ENCODE measurements at places on chromosomes 3 and 15.

DNA sequence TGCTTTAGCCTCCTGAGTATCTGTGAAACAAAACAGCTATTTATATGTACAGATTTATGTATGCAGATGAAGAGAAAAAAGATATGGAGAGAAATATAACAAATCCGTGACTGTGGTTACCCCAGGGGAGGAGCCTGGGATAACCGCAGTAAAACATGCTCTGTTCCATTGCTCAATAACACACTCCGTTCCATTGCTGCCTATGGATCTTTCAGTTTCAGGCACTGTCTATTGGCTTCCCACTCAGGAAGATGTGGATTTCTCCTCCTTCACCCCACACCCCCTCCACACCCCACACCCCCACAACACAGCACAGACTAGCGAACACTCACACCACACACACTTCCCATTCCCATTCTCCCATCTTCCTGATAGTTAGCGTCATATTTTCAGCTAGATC is 47.9 kb downstream of the CDCP1 start:
- DNase-seq: no peak

DNA sequence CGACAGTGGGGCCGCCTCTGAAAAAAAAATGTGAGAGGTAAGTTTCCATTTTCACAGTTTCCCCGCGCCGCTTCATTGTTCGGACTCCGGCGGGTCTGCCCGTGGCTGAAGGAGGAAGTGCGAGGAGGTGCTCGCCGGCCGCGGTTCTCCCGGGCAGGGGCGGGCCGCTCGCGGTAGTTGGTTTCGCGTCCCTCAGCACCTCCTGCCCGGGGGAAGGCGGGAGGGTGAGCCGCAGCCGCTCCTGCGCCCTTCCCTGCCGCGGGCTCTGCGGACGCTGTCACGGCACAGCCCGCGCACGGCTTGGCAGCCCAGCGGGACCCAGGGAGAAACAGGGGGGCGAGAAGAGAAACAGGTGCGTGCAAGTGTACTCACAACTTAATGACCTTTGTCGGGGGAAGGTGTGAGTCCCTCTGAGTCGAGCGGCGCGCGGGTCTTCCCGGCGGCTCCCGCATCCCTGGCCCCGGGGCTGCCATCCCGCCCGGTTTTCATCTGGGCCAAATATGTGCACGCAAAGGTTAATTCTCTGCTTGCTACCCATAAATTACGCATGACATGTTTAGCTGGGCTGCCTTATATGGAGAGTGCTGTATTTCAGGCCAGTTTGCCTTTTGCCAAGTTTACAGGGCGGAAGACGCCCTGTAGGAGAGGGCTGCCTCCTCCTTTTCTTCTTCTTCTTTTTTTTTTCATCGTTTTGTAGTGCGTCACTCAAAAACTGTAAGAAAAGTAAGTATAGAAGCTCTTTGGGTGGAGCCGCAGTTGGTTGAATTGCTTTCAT is 514 bp downstream of the MBNL1 start:
- peak; percentile 82 for DNase-seq

DNA sequence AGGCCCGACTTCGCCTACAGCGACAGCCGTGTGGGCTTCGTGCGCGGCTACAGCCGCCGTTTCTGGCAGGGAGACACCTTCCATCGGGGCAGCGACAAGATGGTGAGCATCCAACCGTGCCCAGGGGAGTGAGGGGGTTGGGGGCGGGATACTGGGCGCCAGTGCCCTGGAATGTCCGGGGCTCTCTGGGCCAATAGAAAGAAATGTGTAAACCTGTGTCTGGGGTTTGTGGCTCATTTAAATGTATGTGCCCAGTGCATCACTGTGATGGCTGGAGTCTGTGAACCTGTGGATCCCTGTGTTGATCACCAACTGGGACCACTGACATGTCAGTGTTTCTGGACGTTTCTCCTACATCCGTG is 423 bp downstream of the CHAC1 start:
- DNase-seq: no peak

DNA sequence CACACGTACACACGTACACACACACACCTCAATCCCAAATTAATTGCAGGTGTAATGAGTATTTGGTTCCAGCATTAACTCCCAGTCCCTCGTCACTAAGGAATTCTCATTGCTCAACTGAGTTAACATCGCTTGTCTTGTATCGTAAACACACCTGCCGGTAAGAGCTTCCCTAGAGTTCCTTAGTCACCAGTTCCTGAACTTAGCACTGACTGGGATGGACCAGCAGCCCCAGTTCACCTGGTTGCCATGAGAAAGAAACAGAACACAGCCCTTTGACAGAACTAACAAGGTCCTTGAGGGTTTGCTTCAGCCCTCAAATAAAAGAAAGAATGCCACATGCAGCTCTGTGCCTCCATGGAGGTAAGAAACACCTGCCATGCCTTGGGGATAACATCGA is 66.3 kb upstream of the SLCO3A1 start:
- no peak for DNase-seq

DNA sequence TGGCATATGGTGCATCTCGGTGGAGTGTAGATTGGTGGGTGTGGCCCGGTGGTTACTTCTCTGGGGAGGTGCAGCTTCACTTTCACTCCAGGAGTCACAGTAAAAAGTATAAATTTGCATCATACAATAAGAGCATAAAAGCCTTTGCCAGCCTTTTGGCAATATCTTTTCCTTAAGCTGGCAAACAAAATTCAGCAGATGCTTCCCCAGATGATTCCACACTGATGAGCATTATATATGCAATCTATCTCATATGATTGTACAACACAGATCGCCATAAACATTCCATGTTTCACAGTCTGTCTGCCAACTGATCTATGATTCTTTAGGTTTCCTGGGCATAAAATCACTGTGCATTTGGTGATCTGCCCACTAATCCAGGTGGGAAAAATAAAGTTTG is 120.2 kb upstream of the ALCAM start:
- DNase-seq: no peak

- DNase-seq: no peak
These were observed 66.6 kb upstream of the IGF1R start for GRCh38 chr15:98581715-98582114.

DNA sequence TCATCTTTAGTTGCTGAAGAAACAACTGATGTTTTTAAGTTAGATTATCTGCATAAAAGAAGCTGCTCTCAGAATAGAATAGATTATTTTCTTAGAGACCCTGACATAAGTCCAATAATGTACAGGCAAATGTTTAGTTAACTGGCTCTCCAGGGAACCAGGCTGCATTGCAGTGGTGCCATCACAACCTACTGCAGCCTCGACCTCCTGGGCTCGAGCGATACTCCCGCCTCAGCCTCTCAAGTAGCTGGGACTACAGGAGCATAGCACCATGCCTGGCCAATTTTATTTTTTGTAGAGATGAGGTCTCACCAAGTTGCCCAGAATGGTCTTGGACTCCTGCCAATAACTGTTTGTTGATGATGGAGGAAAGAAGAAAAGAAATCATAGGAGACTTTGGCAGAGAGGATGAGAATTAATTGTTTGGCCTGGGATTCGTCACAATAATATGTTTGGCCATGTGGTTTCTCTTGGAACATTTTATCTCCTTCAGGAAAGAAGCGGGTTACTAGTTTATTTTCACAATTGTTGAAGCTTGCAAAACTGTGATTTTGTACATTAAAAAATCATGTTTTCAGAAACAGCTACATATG is 429.2 kb downstream of the CADM2 start:
- no peak for DNase-seq

- peak; percentile 39 for DNase-seq
These were observed 43.4 kb downstream of the HCN4 start for GRCh38 chr15:73325191-73325861.

- DNase-seq: peak; percentile 75
These were observed 11.9 kb downstream of the GRM2 start for GRCh38 chr3:51718547-51719409.

DNA sequence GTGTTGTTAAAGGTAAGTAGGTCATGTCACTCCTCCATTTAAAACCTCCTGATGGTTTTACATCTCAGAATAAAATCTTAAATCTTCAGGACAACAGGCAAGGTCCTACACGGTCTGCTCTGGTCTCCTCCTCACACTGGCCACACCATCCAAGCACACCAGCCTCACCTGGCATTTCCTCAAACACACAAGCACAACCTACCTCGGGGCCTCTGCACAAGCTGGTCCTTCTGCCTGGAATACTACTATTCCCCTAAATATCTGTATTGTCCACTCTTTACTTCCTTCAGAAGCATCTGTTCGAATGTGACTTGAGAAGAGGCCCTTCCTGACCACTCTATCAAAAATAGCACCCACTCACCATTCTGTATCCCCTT is 1.8 kb downstream of the GORASP1 start:
- no peak for DNase-seq

DNA sequence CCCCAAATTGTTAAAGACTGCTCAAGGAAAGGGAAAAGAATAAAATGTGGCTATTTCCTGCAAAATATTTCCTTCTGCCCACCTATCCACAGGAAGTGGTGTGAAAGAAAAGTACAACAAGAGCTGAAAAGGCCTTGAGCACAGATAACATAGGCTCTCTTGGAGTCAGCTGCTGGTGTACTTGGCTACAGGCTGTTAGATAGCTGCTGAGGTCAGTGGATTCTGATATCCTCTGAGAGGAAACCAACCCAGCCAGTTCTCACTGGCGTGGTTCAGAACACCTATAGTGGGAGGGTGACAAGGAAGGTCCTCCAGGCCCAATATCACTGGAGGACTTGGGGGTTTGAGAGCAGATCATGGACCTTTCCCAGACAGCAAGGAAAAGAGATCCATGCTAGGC is 124.4 kb upstream of the GAP43 start:
- no peak for DNase-seq

GRCh38 chr3:10395671-10396070 is 74.8 kb upstream of the SEC13 start:
- no peak for DNase-seq

DNA sequence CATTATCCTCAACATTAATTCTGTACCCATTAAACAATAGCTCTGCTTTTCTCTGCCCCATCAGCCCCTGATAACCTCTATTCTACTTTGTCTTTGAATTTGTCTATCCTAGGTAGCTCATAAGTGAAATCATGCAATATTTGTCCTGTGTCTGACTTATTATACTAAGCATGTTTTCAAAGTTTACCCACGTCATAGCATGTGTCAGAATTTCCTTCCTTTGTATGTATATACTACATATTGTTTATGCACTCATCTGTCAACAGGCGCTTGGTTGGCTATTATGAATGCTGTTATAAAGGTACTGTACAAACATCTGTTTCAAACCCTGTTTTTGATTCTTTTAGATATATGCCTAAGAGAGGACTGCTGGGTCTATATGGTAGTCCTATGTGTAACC is 18.2 kb downstream of the CSNK1G1 start:
- no peak for DNase-seq
